ENCODE measurements at places on chromosomes 6 and 20. TPM values are rescaled to one million over a fixed set of nuclear protein-coding genes. Genes with fewer than 3 reads are reported as not detected.

Gene CTCFL
- not detected for total RNA-seq

Gene HACE1
- 7.8 TPM for total RNA-seq

Gene SNAP91
- total RNA-seq = not detected

Gene CEP162
- total RNA-seq = 3.2 TPM

Gene EYA2
- total RNA-seq = not detected

Gene CLPSL1
- total RNA-seq = not detected

Gene VPS16
- total RNA-seq = 33.0 TPM

Gene TCF21
- not detected for total RNA-seq

Gene VNN1
- total RNA-seq = 0.07 TPM

Gene ZBP1
- total RNA-seq = not detected

Gene TSBP1
- not detected for total RNA-seq

Gene CST4
- total RNA-seq = not detected

Gene DNAJC5
- total RNA-seq = 62.0 TPM

Gene SPTLC3
- not detected for total RNA-seq
